Right renal pelvis (tissue), 4 donors: ENCODE measurements at places on chromosomes 13 and 19. TPM values are rescaled to one million over a fixed set of nuclear protein-coding genes. Genes with fewer than 3 reads are reported as not detected.

GRCh38 chr13:68697551-68697950 is 1410.1 kb upstream of the ATXN8OS start:
- DNase-seq, result no peak

DNA sequence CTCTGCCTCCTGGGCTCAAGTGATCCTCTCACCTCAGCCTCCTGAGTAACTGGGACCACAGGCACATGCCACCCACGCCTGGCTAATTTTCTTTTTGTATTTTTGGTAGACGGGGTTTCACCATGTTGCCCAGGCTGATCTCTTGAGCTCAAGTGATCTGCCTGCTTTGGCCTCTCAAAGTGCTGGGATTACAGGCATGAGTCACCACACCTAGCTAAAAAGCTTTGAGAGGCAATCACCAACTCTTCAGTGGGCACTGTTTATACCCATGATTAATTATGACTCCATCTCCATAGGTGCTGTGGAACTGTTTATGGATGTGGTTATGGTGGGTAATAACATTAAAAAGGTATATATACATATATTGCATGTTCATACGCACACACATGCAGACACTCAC is 7.5 kb upstream of the RBM26 start:
- DNase-seq, result no peak

DNA sequence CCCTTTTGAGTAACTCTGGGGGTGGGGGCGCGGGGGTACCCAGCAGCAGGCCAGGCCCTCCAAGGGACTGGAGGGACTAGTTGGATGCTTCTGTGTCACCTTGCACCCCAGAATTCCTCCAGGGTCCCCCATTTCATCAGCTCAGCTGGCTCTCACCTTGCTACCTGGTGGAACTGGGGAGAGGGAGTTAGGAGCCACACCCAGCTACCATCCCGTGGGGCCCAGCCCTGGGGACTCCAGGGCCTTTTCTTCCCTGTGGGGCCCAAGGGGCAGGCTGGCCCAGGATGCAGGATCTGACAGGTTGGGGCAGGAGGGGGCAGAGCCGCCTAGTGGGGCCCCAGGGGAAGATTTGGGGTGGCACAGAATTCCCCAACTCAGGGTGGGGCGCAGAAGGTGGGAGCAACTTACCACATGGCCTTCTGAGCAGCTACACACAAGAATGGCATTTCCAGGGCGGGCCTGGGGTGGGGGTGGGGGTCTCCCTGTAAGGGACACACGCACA is 32.8 kb upstream of the NANOS3 start:
- no peak for DNase-seq

DNA sequence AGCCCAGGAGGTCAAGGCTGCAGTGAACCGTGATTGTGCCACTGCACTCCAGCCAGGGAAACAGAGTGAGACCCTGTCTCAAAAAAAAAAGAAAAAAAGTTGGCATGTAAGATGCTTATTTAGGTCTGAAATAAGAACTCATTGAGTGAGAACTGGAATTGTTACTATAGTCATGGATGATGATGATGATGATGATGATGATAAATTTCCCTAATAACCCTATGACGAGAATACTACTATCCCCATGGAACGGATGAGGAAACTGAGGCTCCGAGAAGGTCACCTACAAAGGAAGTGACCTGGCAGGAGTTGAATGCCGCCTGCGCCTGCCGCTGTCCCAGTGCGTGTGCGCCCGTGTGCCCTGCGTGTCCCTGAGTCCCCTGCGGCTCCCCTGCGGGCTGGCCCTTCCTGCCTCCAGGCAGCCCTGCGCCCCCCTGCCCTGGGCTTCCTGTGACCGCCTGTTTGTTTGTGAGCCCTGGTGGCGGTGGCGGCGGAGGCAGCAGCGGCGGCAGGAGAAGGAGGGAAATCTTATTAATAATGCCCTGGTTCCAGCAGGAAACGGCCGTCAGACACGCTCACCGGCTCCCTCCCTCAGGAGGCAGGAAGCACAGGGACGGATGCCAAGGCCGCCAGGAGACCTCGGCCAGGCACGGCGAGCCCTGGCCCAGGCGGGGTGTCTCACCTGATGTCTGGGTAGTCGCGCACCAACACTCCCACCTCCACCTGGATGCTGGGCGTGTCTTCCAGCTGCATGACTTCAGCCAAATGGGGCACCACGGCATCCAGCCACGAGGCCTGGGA is 29.6 kb downstream of the EXOC3L2 start:
- no peak for DNase-seq

DNA sequence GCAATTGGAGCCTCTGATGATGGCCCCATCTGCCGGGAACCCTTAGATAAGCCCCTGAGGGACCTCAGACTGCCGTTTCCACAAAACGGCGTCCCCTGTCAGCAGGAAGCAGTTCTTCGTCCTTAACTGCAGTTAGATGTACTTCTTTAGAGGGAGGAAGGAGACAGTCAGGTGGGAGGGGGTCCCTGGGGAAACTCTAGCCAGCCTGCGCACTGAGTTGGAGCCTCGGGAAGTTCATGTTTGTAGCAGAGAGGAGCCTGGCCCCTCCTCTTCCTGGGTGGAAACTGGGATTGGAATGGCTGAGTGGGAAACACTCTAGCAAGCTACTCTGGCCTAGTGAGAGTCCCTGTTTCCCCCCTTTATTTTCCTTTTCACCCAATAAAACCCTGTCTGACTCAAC is 612.4 kb downstream of the PCDH9 start:
- DNase-seq, result no peak

MLLT1 gene
- 121 TPM for polyA plus RNA-seq

GRCh38 chr13:111080642-111081041 is 34.5 kb upstream of the ARHGEF7 start:
- no peak for DNase-seq

DNA sequence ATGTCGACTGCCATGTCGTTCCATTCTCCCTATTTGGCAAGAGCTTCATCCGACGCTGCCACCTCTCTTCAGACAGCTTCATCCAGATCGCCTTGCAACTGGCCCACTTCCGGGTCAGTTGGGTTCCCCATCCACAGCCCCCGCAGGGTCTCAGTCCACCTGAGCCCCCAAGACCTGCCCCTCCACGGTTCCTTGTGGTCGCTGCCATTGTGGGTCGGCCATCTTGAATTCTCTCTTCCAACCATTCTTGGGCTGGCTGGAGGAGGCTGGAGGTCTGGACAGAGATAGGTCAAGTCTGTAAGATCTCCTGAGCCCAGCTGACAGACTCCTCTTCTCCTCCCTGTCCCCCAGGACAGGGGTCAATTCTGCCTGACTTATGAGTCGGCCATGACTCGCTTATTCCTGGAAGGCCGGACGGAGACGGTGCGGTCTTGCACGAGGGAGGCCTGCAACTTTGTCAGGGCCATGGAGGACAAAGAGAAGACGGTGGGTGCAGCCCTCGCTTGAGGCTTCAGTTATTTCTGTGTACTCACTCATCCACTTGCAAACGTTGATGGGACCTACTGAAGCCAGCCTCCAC is 19.5 kb downstream of the CPT1C start:
- no peak for DNase-seq

- no peak for DNase-seq
Observed at GRCh38 chr13:112964971-112965492, 4.0 kb upstream of the MCF2L start.

DNA sequence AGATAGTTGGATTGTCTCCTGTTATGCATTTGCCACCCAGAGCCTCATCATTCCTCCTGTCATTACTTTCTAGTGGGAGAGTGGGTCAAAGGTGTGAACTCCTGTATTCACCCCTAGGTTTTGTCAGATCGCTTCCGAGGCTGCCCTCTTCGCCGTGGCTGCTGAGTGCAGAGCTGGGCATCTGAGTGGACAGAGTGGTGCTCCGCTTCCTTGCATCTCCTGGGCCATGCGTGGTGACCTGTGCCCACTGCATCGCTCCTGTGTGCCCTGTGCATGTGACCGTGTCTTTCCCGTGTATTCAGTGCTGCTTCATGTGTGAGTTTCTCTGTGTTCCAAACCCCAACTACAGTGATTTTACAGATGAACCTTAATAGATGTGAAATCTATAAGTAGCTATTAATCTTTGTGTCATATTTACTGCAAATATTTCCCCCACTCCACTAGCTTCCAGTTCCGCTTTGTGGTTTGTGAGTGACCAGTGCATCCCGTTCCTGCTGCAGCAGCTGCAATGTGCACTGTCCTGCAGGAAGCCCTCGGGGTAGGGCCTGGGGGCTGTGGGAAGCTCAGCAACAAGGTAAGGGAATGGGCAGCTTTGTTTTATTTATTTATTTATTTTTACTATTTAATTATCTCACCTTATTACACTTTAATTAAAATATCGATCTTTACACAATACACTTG is 53.1 kb downstream of the C13orf46 start:
- no peak for DNase-seq

GRCh38 chr13:111319521-111319920 is 921 bp upstream of the TEX29 start:
- no peak for DNase-seq

GRCh38 chr13:38570706-38571105 is 116.2 kb upstream of the FREM2 start:
- DNase-seq, result no peak

PCDH9 gene
- polyA plus RNA-seq, result 14.4 TPM

SPINT2 gene
- polyA plus RNA-seq, result 323 TPM

DNA sequence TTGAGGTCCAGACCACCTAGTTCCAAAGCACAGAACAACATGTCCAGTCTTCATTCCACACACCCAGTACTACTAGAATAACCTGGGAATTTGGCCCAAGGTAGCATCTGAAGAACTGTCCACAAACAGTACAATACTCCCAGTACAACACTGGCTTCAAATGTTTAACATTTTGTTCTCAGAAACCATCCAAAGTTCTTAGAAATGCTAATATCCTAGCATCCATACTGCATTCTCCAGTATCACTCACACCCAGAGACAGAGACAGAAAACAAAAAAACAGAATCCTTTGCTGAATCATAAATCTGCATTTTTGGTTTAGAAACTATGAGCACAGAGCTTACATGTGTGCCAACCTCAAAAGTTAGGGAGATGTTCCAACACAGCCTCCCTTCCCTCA is 490.8 kb downstream of the FOXO1 start:
- no peak for DNase-seq

DNA sequence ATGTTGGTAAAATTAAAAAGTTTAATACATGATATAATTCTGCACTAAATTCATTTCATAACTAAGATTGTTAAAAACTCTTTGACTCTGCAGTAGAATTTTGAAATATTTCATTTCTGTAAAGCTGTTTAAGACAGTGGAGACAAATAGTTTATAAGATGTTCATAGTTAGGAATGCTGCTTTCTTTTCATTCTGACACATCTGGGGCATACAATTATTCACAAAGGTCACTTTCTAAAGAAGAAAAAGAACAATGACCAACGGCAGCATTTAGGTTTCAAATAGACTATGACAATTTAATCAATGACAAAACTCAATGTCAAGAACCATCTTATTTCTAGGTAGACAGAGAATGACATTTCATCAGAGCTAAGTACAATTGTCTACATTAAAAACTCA is 1422.1 kb downstream of the PCDH9 start:
- no peak for DNase-seq

ZNF383 gene
- polyA plus RNA-seq, result 13.2 TPM

SIGLEC8 gene
- polyA plus RNA-seq, result not detected

DNA sequence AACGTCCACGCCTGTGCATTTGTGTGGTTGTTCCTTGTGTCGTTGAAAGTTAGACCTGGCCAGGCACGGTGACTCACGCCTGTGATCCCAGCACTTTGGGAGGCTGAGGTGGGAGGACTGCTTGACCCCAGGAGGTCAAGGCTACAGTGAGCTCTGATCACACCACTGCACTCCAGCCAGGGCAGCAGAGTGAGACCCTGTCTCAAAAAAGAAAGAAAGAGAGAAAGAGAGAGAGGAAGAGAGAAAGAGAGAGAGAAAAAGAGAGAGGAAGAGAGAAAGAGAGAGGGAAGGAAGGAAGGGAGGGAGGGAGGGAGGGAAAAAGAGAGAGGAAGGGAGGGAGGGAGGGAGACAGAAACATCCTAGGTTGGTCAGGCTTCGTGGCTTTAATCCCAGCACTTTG is 5.1 kb downstream of the ZNF114 start:
- DNase-seq, result no peak

TMC4 gene
- polyA plus RNA-seq, result 26.9 TPM

SBSN gene
- polyA plus RNA-seq, result 0.14 TPM

DNA sequence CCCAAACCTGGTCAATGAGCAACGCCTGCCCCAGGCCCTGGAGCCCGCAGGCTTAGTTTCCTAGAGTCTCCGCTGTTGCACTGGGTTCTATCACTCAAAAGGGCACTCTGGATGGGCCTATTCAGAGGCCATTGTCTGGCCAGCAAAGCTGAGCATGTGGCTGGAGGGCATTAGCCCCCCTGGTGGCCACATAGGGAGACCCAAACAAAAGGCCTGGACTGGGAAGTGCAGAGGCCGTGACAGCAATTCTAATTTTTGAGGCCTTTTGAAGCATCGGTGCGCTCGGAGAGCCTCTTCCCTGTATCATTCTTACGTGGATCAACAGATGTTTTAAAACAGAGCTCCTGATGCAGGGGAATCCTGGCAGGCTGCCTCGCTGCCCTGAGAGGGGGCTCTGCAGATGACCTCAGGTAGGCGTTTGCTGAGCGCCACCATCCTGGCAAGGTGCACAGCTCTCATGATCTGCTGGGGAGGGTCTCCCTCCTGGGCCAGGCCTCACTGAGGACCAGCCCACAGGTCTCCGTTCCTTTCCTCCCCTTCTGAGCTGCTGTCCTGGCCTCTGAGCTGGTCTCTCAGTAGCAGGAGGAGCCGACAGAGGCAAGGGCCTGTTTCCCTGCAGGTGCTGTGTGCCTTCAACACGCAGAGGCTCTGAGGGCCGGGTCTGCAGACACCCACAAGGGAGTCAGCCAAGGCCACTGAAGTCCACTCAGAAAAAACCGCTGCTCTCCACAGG is 190.5 kb downstream of the URI1 start:
- DNase-seq, result no peak

SLITRK5 gene
- polyA plus RNA-seq, result 1.5 TPM

TMEM255B gene
- polyA plus RNA-seq, result 7.6 TPM

- DNase-seq, result no peak
Observed at GRCh38 chr19:16535381-16535780, 6.9 kb downstream of the CHERP start.

DNA sequence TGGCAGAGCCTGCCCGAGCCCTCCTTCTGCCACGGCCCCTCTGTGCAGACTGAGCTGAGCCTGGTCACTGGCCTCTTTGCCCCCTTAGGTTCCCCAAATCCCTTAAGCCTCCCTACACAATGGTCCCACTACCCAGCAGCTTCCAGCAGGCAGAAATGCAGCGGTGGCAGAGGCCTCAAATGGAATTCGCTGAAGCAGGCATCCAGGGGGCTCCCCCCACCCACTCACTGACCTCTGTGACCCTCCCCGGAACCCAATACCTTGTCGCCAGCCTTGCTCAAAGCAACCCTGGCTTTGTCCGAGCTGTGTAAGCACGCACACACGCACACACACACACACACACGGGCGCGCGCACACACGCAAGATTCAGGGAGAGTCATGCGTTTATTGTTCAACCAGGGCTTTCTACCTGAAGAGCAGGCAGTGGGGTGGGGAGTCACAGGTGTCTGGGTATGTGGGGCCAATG is at the start of gene LIM2:
Gene LIM2 (minus strand): TSS at position 51 of the 466 bp plus-strand sequence. CDS start 531 bp downstream, outside the sequence.
- no peak for DNase-seq

DNA sequence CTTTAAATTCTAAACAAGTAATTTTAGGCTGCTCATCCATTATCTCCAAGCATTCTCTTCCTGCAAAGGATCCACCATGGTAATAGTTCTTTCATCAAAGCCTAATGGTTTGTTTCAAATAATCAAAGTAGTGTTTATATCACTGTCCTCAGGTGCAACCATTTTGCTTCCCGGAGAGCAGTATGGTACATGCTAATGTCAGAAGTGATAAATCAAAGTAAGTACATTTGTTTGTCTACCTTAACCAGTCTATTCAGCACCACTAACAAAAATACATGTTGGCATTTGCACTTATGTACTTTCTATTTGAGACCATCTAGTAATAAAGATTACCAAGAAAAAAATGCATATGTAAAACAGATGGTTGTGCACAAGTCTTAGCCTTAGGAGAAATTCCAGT is 37.5 kb downstream of the DACH1 start:
- DNase-seq, result no peak
